ENCODE measurements at places on chromosomes 1 and 21.

DNA sequence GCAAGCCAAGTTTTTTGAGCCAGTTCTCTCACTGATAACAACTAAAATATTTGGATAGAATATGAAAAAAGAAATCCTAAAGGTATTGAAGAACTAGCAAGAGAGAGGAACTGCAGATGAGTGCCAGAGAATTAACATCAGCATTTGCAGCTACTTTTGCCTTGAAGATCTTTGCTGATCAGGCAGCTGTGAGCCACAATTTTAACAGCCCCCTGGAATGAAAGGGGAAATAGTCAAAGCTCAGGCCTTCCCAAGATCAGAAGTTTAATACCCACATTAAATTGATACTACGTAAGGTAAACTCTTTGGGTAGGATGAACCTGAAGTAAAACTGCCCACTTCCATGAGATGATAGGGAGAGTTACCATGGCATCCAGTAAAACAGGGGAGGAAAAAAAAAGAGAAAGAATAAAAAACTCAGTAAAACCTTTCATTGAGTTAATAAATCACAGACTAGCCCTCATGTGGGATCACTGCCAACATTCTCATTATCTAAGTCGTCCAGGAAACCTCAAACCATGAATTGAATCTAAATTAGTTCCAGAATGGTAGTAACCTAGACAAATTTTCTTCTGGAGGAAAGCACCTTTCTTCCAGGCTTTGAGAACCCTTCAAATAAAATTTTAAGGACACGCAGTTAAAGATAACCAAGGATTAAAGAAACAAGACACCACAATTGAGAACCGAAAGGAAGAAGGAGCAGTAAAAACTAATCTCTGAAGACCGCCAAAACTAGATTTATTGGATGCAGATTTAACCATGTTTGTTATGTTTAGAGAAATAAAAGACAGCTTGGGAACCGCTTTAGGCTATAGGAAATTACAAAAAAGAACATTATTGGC is 28.3 kb downstream of the SCP2 start:
- DNase-seq: no peak

DNA sequence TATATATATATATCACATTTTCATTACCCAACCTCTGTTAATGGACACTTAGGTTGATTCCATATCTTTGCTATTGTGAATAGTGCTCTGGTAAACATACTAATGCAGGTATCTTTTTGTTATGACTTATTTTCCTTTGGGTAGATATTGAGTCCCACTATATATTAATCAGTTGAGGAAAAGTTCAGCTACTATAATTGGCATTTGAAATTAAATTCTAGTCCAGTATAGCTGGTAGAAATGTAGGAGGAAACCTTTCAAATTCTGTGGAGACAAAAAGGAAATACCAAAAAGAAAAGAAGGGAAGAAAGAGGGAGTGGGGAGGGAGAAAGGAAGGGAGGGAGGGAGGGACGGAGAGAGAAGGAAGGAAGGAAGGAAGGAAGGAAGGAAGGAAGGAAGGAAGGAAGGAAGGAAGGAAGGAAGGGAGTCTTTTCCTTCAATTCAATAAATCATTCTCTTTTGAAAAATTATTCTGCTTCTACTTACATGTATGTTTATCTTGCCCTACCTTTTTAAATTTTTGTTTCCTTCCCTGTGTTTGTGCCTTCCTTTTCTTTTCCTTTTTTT is 311.9 kb downstream of the TPR start:
- no peak for DNase-seq

DNA sequence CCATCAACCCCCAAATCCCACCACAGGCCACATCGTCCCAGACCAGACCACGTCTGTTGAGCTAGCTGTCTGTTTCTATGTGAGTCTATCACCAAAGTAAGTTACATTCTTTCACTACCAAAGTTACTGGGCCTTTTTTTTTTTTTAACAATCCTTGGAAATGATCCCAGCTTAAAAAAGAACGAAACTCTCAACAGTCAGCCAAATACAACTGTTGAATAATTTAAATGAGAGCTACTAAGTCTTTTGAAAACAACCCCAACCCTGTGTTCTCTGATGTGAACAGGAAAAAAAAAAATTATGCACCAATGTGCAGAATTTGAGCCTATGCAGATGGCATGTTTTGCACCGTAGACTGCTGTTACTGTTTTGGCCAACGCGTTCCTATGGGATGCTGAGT is 134.0 kb upstream of the ETS2 start:
- DNase-seq: no peak

DNA sequence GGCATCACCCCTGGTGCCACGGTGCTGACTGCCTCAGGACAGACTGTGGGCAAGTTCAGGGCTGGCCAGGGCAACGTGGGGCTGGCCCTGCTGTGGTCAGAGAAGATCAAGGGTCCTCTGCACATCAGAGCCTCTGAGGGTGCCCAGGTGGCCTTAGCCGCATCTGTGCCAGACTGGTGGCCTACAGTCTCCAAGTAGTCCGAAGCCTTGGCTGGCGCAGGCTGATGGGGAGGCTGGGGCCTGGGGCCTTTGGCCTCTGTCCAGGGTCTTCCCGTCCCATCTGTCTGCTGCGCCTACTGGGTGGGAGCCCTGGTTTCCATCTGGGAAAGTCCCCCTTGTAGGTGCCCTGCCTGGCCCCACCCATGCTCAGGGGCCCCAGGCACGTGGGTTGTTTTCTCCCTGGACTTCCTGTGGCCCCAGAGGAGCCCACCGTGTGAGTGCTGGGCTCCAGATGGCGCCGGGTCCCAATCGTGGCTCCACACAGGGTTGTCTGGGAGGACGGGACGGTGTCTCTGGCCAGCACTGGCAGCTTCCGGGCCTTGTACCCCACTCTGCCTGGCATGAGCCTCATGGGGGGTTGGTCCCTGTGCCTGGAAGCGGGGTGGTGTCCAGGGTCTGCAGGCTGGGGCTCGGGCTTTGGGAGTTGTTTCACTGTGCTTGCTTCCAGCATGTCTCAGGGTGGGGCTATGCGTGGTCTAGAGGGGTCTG is 9.9 kb downstream of the IBA57 start:
- DNase-seq: no peak

DNA sequence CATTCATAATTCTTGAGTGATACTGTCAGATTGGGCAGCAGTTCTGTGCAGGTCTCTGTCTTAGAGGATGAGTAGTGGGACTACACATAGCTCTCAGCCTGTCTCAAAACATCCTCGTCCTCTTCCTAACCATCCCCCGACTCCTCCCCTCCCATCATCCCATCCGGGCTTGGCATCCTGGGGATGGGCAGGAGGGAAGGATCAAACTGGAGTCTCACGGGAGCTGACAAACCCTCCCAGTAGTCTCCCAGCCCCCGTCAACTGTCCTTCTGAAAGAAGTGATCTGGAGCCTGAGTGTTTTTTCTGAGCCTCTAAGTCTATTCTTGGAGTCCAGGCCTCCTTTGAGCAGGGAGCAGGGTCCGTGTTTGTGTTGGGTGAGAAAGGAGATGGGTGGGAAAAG is 102.0 kb downstream of the PAX7 start:
- DNase-seq: no peak

DNA sequence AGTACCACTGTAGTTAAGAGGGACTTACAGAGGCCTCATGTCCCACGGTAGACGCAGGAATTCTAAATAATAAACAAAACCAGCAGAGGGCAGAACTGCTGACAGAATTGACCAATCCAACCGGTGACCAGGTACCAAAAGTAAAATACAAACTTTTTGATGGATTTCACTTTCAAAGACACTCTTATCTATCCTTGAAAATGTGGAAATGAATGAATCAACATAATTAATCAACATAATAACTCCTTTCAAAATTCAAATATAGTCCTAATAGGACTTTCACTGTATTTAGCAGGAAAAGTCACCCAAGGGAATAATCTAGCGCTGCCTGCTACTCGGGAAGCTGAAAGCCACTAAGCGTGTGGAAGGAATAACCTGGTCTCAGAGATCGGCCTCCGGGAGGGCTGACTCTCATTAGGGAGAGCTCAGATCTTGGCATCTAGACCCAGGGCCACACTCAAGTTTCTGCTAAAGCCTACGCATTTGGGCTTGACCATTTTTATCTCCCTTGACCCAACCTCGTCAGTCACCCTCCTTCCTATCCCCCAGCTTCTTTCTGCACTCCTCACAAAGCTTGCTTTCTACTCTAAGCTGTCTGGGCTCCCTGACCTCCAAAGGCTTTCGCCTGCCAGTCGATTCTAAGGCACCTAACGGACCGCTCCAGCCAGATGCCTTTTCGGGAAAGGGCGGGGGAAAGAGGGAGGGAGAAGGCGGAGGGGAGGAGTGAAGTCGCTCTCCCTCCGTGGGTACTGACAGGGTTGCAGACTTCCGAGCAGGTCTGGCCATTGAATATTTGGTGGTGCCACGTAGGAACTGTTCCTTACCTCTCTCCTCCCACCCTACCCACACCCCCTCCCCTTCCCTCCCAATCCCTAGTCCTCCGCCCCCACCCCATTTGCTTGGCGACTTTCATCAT is 1.6 kb downstream of the COL11A1 start:
- no peak for DNase-seq

DNA sequence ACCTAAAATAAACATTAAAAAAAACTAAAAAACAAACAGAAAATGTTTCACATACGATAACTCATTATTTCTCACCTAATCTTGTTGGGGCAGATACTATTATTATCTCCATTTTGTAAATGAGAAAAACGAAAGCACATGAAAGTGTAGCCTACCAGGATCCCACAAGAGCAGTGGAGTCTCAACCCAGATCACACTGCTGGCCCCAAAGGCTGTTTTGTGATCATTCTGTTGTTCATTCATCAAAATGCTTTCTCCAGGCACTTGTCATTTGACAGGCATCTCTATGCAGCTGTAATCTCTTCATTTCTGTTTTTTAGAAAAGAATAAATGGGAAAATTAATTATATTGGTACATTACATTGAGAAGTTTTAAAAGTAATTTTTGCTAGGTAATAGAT is 67.5 kb downstream of the AK5 start:
- DNase-seq: no peak

DNA sequence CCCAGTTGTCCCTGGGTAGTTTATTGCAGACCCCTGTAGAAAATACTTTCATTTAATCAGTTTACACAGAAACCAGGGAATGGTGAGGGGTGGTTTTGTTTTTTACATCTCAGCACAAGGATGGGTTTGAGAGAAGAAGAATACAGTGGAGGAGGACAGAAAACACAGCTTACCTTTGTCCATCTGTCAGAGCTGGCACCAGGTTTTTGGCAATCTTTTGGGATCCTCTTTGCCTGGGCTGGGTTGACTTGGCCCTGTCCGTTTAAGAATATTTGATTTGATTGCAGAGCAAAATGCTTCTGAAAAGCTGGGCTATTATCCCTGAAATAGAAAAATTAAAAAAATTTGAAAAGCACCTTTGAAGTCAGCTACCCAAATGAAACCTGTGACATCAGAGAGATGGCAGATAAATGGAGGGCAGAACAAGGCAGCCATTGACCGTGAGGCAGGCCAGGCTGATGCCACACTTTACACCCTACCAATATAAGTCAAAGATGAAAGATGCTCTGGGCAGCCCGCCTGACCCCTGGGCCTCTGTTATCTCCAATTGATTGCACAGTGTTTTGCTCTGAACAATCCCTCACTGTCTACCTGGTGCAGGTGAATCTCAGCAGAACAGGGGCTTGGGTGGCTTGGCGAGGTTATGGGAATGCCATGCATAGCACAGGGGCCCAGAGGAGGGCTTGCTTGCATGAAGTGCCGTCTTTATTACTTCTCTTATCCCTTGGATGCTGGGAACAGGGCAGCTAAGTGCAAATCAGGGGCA is 218.8 kb downstream of the LMX1A start:
- DNase-seq: no peak

GRCh38 chr1:239250353-239251035 is 135.9 kb upstream of the CHRM3 start:
- DNase-seq: no peak

DNA sequence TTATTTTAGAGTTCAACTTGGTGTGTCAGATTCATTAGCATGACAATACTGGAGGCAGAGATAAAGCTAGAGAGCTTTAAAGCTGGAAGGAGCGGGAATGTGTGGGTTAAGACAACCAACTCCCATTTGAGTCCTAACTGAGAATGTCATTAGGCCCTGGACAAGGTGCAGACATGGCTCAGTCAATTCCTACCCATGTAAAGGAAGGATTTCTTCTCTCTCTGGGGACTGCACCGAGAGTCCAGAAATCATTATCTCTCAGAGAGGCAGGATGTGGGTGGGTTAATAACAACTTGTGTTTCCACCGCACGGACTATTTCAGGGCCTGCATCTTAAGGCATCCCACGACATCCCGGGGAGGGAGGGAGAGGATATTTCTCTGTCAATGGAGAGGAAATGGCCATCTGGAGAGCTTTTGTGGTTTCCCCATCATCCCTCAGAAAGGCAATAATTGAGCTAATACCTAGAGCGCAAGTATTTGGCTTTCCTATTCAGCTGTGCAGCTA is 46.7 kb upstream of the SARS1 start:
- DNase-seq: no peak

DNA sequence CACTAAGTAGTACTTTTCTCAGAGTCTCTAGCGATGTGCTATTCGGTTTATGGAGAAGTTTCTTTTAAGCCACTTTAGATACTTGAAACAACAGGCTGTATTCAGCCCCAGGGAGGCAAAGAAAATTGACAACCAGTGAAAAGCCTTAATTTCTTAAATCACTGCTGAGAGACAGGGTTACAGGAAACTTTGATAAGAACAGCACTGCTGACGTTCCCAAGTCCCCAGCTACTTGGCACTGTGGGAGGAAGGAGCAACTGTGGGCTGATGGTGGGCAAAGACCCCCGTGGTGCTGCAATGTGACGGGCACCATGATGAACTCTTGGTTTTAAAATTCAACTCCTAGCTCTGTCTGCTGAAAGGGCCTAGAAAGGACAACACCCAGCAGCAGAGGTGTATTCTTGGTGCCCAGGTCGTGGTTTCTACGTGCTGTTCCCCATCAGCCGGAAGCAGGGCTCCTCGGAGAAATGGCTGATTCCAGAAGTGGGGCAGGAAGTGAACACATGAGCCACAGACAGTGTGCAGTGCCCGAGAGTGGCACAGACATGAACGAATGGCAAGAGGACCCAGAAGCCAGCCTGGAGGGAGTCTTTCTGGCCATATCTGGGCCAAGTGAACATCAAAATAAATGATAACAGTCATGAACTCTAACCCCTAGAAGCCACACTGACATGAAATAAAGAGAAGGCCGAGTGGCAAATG is 5.3 kb downstream of the PTTG1IP start:
- no peak for DNase-seq

DNA sequence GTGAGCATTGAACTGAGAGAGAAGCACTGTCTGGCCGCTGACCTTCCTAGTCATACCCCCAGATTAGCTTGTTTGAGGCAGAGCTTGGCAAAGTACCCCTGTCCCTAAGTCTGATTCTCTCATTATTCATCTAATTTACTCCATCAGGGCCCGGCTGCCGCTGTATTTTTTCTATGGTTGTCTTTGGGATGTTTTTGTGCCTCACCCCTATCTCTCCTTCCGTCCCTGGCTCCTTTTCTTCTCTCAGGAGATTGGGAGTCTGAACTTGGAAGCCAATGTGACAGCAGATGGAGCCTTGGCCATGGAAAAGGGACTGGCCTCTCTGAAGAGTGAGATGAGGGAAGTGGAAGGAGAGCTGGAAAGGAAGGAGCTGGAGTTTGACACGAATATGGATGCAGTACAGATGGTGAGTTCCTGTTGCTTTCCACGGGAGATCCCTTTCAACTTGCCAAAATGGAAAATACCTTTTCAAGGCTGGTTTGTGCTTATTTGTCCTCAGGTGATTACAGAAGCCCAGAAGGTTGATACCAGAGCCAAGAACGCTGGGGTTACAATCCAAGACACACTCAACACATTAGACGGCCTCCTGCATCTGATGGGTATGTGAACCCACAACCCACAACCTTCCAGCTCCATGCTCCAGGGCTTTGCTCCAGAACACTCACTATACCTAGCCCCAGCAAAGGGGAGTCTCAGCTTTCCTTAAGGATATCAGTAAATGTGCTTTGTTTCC is 53.9 kb downstream of the LAMC2 start:
- DNase-seq: no peak

All from anterior cingulate cortex (tissue), 58 donors.